Ureter (tissue), 1 donor: ENCODE measurements at places on chromosomes 2 and 18. TPM values are rescaled to one million over a fixed set of nuclear protein-coding genes. Genes with fewer than 3 reads are reported as not detected.

GRCh38 chr2:155223781-155224406 lies 525.4 kb downstream of the KCNJ3 start:
- no peak for DNase-seq

DNA sequence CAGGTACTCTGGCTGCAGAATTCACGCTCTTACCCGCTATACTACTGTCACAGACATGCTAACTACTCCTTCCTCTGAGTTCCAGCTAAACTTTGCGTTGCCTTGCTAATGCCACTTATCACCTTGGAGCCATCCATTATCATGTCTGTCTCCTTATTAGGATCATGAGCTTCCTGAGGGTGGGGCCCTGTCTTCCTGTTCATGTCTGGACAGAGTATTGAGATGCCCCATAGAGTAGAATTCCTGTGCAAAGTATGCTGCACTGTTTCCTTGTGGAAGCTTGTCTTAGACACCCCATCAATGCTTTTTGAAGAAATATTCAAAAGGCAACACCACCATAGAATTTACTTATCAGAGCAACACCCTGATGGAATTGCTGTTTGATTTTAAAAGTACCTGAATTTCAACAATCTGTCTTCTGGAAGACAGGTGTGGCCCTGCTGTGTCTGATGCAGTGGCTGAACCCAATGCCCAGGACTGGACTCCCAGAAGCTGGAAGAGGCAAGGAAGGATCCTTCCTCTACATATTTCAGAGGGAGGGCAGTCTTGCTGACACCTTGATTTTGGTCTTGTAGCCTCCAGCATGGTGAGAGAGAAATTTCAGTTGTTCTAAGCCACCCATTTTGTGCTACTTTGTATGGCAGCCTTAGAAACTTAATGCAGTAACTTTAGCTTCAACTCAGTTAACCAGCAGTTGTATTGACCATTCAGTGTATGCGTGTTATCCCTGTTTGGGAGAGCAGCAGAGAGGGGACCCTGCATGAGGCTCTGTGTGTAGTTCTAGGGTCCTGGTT lies 5.6 kb downstream of the LAMA3 start:
- DNase-seq: no peak

GRCh38 chr18:39058386-39059000 lies 1492.9 kb upstream of the CELF4 start:
- DNase-seq: no peak

DNA sequence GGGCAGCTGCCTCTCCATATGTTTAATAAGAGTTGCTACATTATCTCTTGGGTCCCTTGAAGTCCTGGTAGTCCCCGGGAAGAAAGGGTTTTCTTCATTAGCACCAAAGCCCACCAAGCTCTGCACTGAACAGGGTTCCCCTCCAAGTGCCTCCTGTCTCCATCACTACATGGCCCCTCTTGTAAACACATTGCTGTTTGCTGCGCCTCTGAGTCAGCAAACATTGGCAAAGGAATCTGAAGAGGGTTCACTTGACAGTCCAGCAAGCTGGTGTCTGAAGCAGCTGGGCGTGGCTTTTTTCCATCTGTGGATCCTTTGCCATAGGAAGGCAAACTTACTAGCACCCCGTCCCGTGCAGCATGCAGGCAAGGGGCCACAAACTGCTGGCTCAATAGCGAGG lies 82.8 kb downstream of the TEX51 start:
- DNase-seq: no peak

Gene CTDSP1
- total RNA-seq: 153 TPM

Gene ATIC
- total RNA-seq: 139 TPM

DNA sequence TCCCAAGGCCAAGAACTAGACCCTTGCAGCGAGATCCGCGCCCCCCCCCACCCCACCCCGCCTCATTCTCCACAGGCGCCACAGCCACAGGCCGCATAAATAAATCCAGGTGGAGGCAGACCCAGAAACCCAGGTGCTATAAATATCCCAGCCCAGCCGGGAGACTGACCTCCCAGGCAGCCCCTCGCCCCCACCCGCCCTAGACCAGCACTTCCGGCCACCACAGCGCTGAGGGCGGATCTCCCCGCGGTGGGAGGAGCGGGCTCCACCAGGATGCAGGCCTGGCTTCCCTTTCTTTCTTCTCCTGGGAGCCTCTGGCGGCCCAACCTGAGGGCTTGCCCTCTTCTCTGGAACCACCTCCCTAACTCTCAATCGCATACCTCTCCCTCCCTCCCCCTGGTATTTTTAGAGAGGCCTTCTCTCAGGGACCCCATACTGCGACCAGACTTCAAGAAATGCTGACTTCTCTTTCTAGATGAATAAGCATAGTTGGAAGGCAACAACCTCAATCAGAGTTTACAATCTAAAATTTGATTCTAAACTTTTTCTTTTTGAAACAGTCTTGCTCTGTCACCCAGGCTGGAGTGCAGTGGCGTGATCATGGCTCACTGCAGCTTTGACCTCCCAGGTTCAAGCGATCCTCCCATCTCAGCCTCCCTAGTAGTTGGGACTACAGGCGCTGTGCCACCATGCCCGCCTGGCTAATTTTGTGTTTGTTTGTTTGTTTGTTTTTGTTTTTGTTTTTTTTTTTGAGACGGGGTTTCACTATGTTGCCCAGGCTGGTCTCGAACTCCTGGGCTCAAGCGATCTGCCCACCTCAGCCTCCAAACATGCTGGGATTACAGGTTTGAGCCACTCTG lies 55.0 kb downstream of the PKDCC start:
- DNase-seq: peak; percentile 78

GRCh38 chr18:3447895-3448837 lies 1.8 kb upstream of the TGIF1 start:
- peak; percentile 96 for DNase-seq

DNA sequence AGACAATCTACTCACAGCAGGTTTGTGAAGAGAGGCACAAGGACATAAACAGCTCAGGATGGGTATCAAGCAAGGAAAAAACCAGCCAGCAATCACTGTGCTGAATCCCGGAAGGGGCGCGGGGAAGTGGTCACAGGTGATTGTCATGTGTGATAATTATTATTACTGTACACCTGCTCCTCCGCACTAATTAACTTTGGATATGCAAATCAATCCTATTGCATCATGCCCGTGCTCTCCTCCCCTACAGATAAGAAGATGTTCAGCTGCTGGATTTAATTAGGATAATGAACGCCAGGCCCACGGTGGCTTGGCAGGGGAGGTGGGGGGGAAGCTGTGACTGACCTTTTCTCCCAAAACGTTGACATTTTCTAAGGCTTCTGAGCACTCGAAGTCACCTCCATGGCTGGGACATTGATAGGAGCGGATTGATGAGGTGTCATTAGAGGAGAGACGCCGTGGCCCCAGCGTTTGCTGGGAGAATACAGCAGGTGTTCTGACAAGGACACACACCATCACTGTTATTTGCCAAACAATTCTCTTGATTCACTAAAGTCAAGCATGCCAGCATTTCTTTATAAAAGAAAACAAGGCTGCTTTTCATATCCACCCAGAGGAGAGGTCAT lies 160.3 kb upstream of the VRK2 start:
- no peak for DNase-seq

DNA sequence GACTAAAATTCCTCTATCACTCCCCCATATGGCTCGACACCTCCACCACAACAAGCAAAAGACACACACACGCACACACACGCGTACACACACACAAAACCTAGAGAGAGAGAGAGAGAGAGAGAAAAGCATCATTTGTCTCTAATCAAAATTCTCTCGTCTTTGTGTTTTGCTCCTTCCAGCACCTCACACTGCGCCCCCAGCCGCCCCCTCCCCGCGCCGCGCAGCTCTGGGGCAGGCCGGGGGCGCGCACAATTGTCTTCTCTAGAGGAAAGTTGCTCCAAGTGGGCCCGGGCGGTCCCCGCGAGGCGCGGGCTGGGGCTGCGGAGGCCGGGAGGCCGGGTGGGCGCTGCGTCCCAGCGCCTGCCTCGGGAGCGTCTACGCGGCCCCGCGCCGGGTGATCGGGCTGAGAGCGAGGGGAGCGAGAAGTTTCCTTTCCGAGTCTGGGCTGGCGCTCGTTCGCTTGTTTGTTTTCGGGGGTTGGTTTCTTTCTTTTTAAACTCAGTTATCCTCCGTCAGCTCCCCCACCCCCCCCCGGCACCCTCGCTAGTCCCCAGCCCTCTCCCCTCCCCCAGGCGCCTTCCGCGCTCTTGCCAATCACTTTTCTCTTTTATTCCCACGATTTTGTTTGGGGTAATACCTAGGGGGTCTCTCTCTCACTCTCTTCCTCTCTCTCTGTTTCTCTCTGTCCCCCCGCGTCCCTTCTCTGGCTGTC lies 4.1 kb downstream of the ZEB2 start:
- no peak for DNase-seq

GRCh38 chr18:69956665-69957620 lies 9.3 kb upstream of the CD226 start:
- no peak for DNase-seq

DNA sequence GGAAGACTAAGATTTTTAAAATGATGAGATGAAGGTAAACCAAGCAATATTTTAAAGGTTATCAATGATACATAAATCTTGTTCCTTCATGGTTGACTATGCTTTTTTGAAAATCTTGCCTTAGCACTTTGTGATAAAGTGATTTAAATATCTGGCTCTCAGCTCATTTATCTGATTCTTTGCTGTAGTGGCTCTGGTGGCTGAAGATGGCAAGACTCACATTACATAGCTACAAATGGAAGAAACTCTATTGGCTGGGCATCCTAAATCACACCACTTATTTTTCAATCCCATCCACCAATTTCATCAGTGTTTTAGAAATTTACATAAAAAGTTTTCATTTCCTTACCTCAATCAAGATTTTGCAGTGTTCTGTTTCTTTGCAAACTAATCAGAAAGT lies 16.6 kb upstream of the APCDD1 start:
- no peak for DNase-seq

Gene SPOPL
- 31.4 TPM for total RNA-seq

DNA sequence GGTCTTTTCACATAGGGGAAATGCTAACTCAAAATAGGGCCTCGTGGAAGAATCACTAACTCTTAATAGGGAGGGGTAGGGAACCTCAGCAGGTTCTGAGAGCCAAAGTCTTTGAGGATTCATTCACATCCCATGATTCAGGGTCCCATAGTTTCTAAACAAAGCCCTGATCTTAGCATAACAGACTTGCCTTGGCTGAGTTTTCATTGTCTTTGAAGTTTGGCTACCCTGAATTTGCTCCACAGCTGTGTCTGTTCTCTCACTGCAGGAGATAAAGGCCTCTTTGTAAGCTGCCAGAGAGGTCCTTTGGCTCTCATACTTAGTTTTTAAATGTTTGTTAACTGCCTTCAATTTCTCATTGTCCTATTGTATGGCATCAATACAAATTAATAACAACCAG lies 54.5 kb downstream of the ZDBF2 start:
- DNase-seq: no peak

Gene CDCA7
- 5.5 TPM for total RNA-seq

DNA sequence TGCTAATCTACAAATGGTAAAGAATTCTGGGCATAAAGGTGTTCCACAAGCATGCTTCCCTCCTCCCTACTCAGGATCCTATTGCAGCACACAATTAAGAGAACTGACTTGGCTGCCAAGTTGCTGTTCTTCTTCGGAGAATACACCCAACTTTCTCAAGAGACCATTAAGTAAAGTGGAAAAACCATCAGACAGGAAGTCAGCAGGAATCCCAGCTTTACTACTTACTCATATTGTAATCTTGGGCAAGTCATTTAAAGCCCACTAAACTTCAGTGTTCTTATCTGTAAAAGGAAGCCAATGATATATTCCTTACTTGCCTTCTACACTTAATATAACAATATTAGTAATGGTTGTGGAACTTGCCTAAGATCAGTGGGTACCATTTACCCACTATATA lies 37.8 kb downstream of the PSTPIP2 start:
- DNase-seq: no peak

- no peak for DNase-seq
Observed at GRCh38 chr18:11392292-11392691, 217.1 kb upstream of the SLC35G4 start.
